ENCODE measurements at places on chromosomes 1 and 21. TPM values are rescaled to one million over a fixed set of nuclear protein-coding genes. Genes with fewer than 3 reads are reported as not detected.

FCER1A gene
- not detected for total RNA-seq

GJB5 gene
- total RNA-seq = not detected

DNA sequence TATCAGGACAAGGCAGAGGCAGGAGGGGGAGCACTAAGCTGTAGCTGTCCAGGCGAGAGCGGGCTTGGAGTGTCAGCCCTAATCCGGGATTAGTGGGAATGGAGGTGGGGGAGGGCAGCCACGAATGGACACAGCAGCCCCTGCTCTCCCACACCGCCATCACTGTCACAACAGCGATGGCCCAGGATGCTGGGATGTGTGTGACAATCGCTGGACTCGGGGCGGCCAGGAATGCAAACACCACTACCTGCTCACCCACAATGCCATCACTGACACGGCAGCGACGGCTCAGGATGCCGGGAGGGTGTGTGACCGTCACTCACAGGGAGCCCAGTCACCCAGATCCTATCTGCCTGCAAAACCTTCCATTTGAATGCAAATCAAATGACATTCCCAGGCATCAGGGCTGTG lies 2.9 kb downstream of the C2CD2 start:
- no peak for DNase-seq

COQ8A gene
- 4.1 TPM for total RNA-seq

DNA sequence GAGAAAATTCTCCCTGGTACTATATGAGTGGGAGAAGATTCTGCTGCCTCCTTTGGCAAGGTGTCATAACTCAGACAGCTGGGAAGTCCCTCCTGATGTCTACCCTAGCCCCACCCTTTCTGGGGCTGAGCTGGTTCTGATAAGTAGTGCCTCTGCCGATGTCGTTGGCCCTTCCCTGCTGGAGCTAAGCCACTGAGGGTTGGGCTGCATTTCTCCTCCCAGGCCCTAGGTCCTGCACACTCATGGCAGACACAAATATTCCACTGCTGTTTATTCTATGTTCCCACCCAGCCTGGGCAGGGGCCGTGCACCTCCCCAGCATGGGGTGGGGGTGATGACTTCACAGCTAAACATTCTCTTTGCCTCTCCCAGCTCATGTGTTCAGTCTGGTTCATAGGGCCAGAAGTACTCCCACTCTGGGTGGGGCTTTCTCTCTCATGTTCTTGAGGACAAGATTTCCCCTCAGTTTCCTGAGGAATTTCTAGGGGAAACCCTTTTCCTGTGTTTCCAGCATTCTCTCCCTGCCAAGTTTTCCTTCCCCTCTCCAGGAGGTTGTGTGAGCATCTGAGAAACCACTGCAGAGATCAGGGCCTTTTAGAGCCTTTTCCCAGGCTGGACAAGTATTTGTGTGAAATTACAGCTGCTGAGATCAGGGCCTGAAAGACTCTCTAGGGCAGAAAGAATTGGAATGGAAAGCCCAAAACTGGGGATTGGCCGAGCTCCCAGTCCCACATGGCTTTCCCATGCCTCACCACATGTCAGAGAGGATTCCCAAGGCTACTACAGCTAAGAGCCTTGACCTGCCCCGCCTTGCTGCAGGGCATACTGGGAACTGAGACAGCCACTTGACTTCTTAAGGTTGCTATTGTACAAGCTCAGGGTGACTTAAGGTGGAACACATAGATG lies 66.2 kb downstream of the ATP2B4 start:
- peak; percentile 95 for DNase-seq

DNA sequence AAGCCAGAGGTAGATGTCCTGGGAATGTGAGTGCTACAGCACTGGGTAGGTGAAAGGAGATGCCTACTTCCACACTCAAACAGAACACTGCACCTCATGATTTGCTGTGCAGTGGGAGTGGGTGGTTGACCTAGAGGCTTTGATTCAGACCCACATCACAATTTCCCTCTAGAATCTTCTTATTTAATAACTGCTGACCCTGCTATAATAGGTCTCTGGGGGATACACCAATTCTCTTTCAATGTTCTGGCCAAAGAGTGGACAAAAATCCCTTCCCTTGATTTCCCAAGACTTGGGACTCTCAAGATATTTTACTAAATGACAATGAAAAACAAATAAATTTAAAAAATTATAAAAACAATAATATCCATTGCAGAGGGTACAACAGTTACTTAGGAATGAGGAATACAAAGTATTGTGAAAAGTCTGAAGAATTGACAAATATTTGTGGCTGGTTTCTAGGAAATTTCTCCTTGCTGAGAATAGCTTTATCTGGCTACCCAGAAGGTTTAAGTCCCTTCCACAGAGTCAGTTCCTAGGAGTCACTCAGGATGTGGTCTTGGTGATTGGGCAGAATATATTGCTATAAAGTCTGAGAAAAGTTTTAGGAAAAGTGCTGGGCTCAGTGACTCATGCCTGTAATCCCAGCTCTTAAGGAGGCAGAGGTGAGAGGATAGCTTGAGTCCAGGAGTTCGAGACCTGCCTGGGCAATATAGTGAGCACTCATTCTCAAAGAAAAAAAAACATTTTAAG lies 2.4 kb upstream of the FCGR2A start:
- DNase-seq = peak; percentile 9

- no peak for DNase-seq
These were observed 7.5 kb downstream of the CAPN8 start for GRCh38 chr1:223657978-223658377.

TIE1 gene
- total RNA-seq = not detected

TFF2 gene
- total RNA-seq = not detected

DNA sequence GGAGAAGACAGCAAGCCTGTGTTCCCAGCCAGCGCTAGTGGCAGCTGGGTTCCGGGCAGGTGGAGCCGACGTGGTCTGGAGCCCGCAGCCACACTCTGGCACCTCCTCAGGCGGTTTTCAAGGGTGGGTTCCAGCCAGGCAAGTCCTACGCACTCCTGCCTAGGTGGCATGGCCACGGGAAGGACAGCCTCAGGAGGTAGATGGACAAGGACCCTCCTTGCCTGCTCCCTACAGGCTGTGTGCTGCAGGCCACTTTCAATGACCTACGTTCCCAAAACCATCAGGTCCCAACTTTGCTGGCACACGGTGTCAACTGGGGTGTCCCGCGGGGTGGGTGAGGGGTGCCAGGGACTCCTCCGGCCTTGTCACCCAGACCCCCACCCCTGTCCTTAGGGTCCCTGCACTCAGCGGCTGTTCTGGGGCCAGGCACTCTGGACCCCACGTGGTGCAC lies 6.7 kb upstream of the PTGER3 start:
- DNase-seq = no peak

ZRANB2 gene
- 69.4 TPM for total RNA-seq

GRCh38 chr1:167617153-167618147 lies 12.6 kb upstream of the RCSD1 start:
- DNase-seq = no peak

GRCh38 chr1:163357378-163357777 lies 35.6 kb downstream of the NUF2 start:
- no peak for DNase-seq

DNA sequence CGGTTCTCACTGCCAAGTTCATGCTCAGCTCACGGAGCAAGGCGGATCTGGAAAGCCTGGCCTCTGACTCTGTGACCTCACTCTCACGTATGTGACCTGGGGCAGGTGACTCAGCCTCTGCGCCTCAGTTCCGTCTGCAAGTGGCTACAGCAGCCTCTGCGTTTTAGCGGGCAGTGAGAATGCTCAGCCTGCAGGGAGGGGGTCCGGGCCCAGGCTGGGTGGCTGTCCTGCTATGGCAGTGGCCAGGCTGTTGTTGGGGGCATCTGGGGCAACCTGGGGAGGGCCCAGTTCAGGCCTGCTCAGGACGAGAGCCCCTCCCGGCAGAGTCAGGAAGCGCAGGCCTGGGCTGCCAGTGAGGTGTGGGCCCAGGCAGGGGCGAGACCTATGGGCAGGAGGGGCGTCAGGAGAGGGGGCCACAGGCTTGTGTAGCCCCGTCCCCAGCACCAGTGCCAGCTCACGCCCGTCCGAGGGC lies 27.9 kb downstream of the ARHGEF16 start:
- DNase-seq = peak; percentile 30

DNA sequence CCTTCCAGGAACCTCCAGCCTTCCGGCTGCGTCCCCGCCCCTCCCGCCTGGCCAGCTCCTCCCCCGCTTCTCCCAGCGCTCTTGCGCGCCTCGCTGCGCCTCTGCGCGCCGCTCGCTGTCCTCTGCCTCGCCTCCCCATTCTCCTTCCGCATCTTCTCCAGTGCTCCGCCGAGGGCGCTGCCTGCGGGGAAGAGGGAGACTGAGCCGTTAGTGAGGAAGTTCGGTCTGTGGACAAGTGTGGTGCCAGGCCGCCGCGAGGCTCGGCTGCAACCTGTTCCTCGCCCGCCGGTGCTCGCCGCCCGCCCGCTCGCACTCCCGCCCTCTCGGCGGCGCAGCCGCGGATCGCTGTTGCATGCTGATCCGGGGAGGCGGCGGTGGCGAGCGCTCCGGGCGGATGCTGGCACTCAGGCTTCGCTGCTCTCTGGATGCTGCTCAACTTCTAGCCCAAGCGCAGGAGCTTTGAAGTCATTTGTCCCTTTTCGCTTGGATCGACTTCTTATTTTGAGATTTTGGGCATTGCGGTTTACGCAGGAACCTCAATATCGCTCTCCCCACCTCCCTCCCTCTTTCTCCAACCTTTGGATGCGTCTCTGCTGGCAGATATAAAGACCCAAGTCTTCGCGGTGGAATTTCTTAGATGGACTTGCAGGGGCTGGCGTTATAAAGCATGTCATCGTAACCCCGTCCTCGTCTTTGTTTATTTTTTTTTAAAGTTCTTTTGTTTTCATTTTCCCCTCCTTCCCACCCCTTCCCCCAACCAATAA lies 614 bp upstream of the CACNA1E start:
- DNase-seq = no peak

DNA sequence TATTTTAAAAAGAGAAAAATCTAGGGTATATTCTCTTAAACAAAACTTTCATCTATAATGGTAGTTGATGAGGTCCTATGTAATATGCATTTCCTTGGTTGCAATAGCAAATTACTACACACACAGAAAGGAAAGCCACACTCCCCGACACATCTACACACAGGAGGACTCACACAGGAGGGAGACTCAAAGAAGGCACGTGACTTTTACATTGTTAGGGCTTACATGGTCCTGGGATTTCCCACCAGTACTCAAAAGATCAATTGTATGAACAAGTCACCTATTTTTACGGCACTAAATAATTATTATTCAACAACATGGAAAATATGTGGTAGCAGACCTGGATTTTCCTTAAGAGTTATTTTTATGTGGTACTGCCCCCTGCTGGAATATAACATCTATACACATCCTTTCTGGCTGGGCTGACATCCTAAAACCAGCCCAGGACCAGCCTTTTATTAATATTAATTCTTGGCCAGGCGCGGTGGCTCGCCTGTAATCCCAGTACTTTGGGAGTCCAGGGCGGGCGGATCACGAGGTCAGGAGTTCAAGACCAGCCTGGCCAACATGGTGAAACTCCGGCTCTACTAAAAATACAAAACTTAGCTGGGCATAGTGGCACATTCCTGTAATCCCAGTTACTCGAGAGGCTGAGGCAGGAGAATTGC lies 33.9 kb upstream of the LGALS8 start:
- peak; percentile 35 for DNase-seq

LCE1E gene
- total RNA-seq = not detected

RGS1 gene
- not detected for total RNA-seq

GRCh38 chr1:234322979-234323378 lies 50.3 kb upstream of the COA6 start:
- no peak for DNase-seq

DNA sequence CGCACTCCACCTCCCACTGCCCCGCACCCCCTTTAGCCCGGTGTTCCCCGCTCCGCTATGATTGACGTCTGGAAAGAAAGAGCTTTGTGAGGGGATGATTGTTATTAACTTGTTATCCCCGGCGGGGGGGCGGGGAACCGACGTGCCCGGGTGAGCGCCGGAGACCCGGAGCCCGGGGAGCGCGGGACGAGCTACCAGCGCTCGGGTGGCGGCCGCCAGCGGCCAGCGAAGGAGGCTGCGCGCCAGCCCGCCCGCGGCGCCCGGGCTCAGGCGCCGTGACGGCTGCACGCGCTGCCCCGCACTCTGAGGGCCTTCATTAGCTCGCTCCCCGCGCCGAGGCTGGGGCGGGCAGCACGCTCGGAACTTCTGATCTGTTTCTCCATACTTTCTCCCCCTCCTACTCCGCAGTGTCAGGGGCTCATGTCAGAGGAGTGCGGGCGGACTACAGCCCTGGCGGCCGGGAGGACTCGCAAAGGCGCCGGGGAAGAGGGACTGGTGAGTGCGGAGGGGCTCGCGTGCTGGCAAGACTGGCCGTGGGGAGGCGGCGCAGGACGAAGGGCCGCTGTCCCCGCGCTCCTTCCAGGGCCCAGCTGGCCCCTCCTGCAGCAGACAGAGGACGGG lies 2.1 kb downstream of the LHX8 start:
- DNase-seq = no peak

- DNase-seq = no peak
These were observed 118.0 kb upstream of the IPO9 start for GRCh38 chr1:201710632-201711597.

DNA sequence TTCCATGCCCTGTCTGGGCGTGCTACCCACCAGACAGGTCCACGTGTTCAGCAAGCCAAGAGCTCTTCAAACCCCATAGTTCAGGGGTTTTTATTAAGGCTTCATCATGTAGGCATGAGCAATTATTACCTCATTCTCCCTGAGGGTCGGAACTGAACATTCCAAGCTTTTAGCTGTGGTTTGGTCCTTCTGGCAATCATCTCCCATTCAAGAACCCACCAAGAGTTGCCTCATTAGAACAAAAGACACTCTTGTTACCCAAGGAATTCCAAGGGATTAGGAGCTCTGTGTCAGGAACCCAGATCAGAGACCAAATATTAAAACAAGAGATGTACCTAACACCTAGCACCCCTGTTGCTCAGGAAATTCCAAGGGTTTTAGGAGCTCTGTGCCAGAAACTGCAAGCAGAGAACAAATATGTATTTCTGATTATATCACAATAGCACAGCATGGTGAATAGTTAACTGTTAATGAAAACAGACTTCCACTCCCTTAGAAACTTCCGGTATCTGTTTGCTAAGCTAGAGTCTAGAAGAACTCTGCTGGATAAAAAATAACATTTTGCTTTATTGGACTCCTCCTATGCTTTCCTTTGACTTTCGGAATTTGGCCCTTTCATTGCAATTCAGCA lies 201.2 kb upstream of the L1TD1 start:
- no peak for DNase-seq

- DNase-seq = no peak
These were observed 23.2 kb downstream of the SLC44A5 start for GRCh38 chr1:75587692-75588091.

- DNase-seq = no peak
These were observed 1.8 kb downstream of the CTXND2 start for GRCh38 chr1:150888727-150889126.

DNA sequence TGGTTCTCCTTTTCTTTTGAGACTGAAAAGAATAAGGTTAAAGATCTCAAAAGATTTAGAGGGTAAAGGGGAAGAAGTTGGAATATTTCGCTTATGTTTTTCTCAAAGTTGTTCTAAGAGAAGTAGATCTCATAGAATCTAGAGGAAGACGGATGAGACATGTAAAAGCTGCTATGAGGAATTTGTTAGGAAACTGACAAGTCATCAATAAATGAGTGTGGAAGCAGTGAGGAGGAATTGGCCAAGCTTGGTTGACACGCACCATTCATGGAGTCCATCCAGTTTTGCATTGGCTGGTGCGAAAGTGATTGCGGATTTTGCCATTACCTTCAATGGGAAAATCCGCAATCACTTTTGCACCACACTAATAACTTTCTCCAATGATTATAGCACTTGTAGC lies 20.0 kb downstream of the SLAMF6 start:
- DNase-seq = no peak
